ENCODE measurements at places on chromosomes 12 and 14. TPM values are rescaled to one million over a fixed set of nuclear protein-coding genes. Genes with fewer than 3 reads are reported as not detected.

INF2 gene
- polyA plus RNA-seq, result 6.3 TPM

PIK3C2G gene
- polyA plus RNA-seq, result 0.02 TPM

BLTP3B gene
- polyA plus RNA-seq, result 10.0 TPM

PPP4R4 gene
- 3.0 TPM for polyA plus RNA-seq

MGAT2 gene
- polyA plus RNA-seq, result 15.9 TPM

OR4N5 gene
- not detected for polyA plus RNA-seq

KRT3 gene
- polyA plus RNA-seq, result not detected

GYS2 gene
- polyA plus RNA-seq, result not detected

CEBPE gene
- polyA plus RNA-seq, result not detected

FCF1 gene
- 57.6 TPM for polyA plus RNA-seq

NEUROD4 gene
- not detected for polyA plus RNA-seq

LALBA gene
- polyA plus RNA-seq, result not detected

ADAMTS20 gene
- polyA plus RNA-seq, result not detected

FBXO21 gene
- 47.8 TPM for polyA plus RNA-seq

TTC9 gene
- 0.27 TPM for polyA plus RNA-seq

LTA4H gene
- polyA plus RNA-seq, result 91.2 TPM

FOXG1 gene
- polyA plus RNA-seq, result 0.15 TPM

KRT74 gene
- not detected for polyA plus RNA-seq

DTX1 gene
- 2.4 TPM for polyA plus RNA-seq

PTMS gene
- 594 TPM for polyA plus RNA-seq

CLEC1A gene
- 4.8 TPM for polyA plus RNA-seq

ZDHHC22 gene
- polyA plus RNA-seq, result 0.02 TPM

BATF gene
- 0.67 TPM for polyA plus RNA-seq

GPR84 gene
- 0.42 TPM for polyA plus RNA-seq

NOXRED1 gene
- 0.23 TPM for polyA plus RNA-seq

PTPN21 gene
- 19.1 TPM for polyA plus RNA-seq

All from ovary (tissue), 10 donors.